ENCODE measurements at places on chromosomes 6 and 20.

- no peak overlapping the region for H3K4me3 ChIP-seq
- H3K27ac ChIP-seq, result no peak overlapping the region
- H3K4me1 ChIP-seq, result no peaks in the 10 kb centered on the region
- DNase-seq, result no peak
- no peaks in the 10 kb centered on the region for H3K36me3 ChIP-seq
Measured at GRCh38 chr6:106053484-106054205, 32.5 kb upstream of the PRDM1 start.

GRCh38 chr20:32278199-32278643 lies 770 bp downstream of the KIF3B start:
- H3K36me3 ChIP-seq, result no peaks in the 10 kb centered on the region
- H3K4me3 ChIP-seq, result peak overlapping the region; percentile 85
- peak; percentile 43 for DNase-seq
- H3K4me1 ChIP-seq, result peaks cover 14% of the 10 kb centered on the region
- peak overlapping the region; percentile 76 for H3K27ac ChIP-seq

DNA sequence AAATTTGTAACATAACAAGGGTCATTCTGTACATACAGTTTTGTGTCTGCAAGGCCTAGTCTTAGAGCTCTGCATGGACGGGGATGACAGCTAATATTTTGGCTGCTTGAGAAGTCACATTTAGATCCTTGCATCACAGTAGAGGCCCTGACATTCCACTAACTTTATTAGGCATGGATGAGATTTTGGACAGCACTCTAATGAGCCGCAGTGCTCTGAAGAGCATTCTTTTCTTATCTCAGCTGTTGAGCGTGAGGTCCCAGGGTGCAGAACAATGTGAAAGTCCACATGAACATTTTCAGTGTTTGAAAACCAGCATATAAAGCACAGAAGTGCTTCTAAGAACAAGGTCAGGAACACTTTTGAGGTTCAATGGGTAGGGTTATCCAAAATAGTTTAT lies 58.9 kb downstream of the IPCEF1 start:
- no peaks in the 10 kb centered on the region for H3K27me3 ChIP-seq
- no peak for DNase-seq
- H3K4me3 ChIP-seq, result no peak overlapping the region
- no peak overlapping the region for H3K27ac ChIP-seq
- H3K4me1 ChIP-seq, result peaks cover 7% of the 10 kb centered on the region

GRCh38 chr6:167492100-167492449 lies 167.2 kb downstream of the TTLL2 start:
- peaks cover 8% of the 10 kb centered on the region for H3K4me1 ChIP-seq
- no peak overlapping the region for H3K4me3 ChIP-seq
- H3K36me3 ChIP-seq, result no peaks in the 10 kb centered on the region
- no peaks in the 10 kb centered on the region for H3K27me3 ChIP-seq
- no peak overlapping the region for H3K27ac ChIP-seq
- DNase-seq, result peak; percentile 35

Data from tibial artery (tissue), 4 donors.